ENCODE measurements at places on chromosomes 13 and 19. TPM values are rescaled to one million over a fixed set of nuclear protein-coding genes. Genes with fewer than 3 reads are reported as not detected.

Gene MARK4
- polyA plus RNA-seq: 0.58 TPM

Gene MTUS2
- polyA plus RNA-seq: 0.06 TPM

Gene FGF22
- polyA plus RNA-seq: not detected

Gene FAAP24
- polyA plus RNA-seq: 3.5 TPM

Gene ZFP36
- 579 TPM for polyA plus RNA-seq

Gene USP12
- polyA plus RNA-seq: 18.8 TPM

Gene ERICH6B
- 0.45 TPM for polyA plus RNA-seq

Gene SSC5D
- polyA plus RNA-seq: not detected

Gene FCER2
- 197 TPM for polyA plus RNA-seq

Gene CGB3
- not detected for polyA plus RNA-seq

Gene ZNF888
- polyA plus RNA-seq: 2.1 TPM

Gene NAPSA
- polyA plus RNA-seq: 4.2 TPM

Gene GPR183
- 494 TPM for polyA plus RNA-seq

Gene SYNGR4
- polyA plus RNA-seq: not detected

Measured in IgD-negative memory B cell (primary cell).